ENCODE measurements at places on chromosomes 3 and 15.
A peak's percentile ranks its signal among the peaks of the same experiment; 100 is the strongest.

DNA sequence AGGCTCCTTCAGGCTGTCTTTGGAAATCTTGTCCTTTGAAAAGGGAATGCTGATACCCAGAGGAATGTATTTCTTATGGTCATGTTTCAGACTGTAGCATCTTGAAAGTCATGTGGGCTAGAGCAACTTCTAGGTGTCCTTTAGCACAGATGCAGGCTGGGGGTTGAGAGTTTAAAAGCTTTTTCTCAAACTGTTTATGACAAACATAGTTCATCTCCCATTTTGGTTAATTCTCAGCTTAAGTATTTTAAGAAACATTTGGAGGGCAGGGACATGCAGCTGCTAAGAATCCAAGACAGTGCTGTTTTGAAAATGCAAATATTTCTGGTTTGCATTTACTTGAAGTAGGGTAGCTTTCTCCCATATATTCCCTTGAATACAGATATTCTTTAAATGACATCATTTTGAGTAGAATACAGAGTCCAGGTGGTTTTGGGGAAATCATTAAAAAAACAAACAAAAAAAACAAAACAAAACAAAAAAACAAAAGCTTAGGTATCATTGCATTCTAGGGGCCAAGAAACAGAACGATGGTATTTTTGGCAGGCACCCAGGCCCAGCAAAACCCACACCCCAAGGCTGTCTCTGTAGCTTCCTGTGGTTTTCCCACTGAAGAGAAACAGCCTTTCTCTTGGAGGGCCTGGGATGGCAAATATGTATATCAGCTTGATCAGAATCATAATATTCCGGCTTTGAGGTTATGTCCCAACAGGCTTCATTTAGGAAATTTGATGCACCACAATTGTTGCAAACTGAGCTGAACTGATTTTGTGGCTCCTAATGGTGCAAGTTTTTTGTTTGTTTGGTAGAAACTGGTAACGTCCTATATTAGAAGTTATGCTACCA is 120.0 kb downstream of the ATG7 start:
- DNase-seq = no peak

- DNase-seq = no peak
These were observed 4.8 kb upstream of the AVEN start for GRCh38 chr15:34043813-34044212.

DNA sequence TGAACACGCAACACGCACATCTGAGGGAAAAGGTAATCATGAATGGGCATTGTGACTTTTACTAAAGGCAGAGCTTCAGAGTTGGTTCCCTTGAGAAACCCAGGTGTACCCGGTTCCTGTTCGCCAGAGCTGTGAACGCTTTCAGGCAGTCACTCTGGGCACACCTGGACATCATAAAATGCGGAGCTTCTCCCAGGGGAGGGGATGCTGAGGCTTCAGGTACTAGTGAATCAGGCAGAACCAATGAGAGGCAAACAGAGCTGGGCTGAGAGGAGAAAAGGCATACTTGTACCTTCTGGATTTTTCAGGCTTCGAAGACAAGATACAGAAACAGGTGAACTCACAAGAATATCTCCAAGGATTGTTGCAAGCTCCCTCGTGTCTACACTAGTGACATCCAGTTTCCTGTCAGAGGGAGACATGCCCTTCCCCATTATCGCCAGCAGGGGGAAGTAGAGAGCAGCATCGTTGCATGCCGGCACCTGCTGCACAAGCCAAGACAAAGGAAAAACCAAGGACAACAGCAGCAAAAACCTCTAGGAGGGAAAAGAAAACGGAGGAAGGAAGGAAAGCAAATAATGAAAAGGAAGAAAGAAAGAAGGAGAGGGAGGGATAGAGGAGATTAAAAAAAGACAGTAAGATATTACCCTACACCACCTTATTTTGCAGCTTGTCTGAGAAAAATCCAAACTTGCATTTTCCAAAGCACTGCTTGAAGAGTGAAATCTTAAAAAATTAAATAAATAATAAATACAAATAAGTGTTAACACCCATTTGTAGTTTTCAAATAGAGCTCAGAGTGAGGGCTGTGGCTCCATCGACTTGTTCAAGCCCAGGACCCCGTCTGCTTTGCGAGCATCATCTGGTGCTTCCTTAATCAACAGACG is 2.0 kb downstream of the AHSG start:
- peak; percentile 73 for DNase-seq

DNA sequence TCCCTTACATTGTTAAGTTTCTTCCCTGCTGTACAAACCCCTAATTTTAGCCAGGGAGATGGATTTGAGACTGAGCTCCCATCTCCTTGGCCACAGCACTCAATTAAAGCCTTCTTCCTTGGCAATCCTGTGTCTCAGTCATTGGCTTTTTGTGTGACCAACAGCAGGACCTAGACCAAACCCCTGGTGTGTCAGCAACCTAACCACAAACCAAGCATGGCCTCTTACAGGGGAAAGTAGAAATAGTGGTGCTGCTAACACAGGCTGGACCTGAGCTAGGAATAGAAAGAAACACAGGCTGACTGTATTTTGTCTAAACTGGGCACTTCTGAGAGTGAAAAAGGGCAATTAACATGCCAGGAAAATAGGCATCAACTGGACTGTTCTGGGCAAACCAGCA is 37.9 kb downstream of the PPCDC start:
- DNase-seq = no peak

GRCh38 chr15:35427091-35427490 is 118.9 kb downstream of the DPH6 start:
- no peak for DNase-seq

DNA sequence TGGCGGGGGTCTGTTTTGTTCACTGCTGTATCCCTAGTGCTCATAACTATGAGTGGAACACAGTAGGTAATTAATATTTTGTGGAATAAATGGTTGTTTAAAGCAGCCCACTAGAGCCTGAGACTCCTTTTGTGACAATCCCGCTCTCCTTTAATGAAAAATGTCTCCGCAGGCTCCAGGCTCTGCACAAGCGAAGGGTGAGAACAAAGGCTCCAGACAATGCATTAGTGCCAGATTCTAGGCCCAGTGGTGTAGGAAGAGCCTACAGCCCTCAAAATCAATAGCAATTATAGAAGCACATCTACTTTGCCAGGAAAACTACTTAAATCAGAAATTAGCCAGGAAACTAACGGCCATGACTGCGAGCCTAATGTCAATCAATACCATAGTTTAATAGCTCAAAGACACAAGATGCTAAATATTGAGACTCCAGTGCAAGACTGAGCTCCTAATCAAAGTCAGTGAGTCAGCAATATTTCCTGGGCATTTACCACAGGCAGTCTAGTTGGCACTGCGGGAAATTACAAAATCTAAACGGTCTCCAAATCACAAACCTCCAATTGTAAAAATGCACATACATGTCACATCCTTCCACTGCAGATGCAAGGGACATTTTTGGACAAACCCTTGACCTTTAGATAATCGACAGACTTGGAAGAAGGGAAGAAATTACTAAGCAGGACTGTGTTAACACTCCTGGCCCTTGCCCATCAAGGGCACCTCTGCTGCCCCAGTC is 2.3 kb downstream of the ANXA2 start:
- no peak for DNase-seq

GRCh38 chr3:100209948-100210771 is 50.6 kb upstream of the TBC1D23 start:
- no peak for DNase-seq

DNA sequence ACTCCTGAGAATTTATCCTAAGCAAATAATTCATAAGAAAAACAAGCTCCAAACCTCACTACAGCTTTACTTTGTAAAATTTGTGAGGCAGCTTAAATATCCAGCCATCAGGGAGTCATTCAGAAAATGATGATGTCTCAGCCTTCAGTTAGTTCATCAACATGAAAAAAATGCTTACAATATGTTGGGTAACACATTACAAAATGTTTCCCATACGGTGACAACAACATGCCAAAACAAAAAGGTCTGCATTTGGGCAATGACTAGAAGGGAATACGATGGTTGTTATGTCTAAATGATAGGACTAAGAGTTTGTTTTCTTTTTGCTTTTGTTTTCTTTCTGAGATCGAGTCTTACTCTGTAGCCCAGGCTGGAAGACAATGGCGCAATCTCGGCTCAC is 47.0 kb upstream of the CFAP161 start:
- DNase-seq = no peak
